ENCODE measurements at places on chromosomes 5 and 9. TPM values are rescaled to one million over a fixed set of nuclear protein-coding genes. Genes with fewer than 3 reads are reported as not detected.

The CMBL gene
- total RNA-seq, result 26.4 TPM

The SDHA gene
- 199 TPM for total RNA-seq

The OMD gene
- 4.0 TPM for total RNA-seq

The THBS4 gene
- total RNA-seq, result 24.0 TPM

The CD274 gene
- 3.7 TPM for total RNA-seq

The LCP2 gene
- total RNA-seq, result 21.7 TPM

The DCTN4 gene
- total RNA-seq, result 85.2 TPM

The FOXD1 gene
- 8.2 TPM for total RNA-seq

The PCDHB5 gene
- total RNA-seq, result 11.8 TPM

The TNFSF8 gene
- total RNA-seq, result not detected

The SPACA9 gene
- 15.4 TPM for total RNA-seq

The MTAP gene
- 21.9 TPM for total RNA-seq

The PRLR gene
- 1.9 TPM for total RNA-seq

The SLC1A1 gene
- total RNA-seq, result 28.1 TPM

The C1QTNF2 gene
- total RNA-seq, result 1.7 TPM

The C1QTNF3 gene
- total RNA-seq, result 8.5 TPM

The ACTL7A gene
- total RNA-seq, result not detected

The ZDHHC11 gene
- total RNA-seq, result 53.3 TPM

The IL5 gene
- not detected for total RNA-seq

The PJA2 gene
- total RNA-seq, result 308 TPM

The TXNDC8 gene
- not detected for total RNA-seq

The ORM2 gene
- not detected for total RNA-seq

The NEUROG1 gene
- total RNA-seq, result not detected

The ZNF300 gene
- 1.8 TPM for total RNA-seq

The ZNF366 gene
- 2.3 TPM for total RNA-seq

The SPATA31D4 gene
- not detected for total RNA-seq

The WWC1 gene
- 54.4 TPM for total RNA-seq

The ITGA2 gene
- 5.3 TPM for total RNA-seq

The LHX6 gene
- 12.6 TPM for total RNA-seq

The ADGRD2 gene
- not detected for total RNA-seq

The PRDM9 gene
- not detected for total RNA-seq

The LYRM7 gene
- 19.2 TPM for total RNA-seq

The TOR4A gene
- 2.3 TPM for total RNA-seq

All from dorsolateral prefrontal cortex (tissue), 122 donors.